ENCODE measurements at places on chromosomes 11 and 22. TPM values are rescaled to one million over a fixed set of nuclear protein-coding genes. Genes with fewer than 3 reads are reported as not detected.

Gene MS4A3
- not detected for total RNA-seq

Gene SLC1A2
- not detected for total RNA-seq

Gene STARD10
- total RNA-seq = 8.1 TPM

Gene ASCL2
- total RNA-seq = 2.7 TPM

DNA sequence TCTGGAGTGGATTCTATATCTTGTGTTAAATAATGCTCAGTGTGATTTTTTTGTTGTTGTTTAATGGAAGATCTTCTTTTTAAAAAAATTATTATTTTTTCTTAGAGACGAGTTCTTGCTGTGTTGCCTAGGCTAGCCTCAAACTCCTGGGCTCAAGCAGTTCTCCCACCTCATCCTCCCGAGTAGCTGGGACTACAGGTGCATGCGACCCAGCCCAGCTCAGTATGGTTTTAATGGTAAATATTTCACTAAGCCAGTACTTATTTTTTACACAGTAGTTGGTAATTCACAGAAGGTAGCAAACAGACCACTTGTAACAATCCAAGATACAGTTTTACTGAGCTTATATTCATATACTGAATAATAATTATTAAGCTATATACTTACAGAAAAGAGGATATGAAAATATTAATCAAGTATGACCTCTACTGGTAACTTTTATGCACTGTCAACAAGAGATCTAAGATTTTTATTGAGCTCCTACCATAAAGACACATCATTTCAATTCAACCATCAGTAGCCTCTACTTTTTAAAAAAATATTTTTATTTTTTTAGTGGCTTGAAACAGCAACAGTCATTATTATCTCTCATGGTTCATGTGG, 6.1 kb upstream of the CD59 start:
- H3K27ac ChIP-seq = no peak overlapping the region
- no peak for DNase-seq
- peaks cover 4% of the 10 kb centered on the region for H3K36me3 ChIP-seq
- H3K4me1 ChIP-seq = no peaks in the 10 kb centered on the region
- H3K4me3 ChIP-seq = no peak overlapping the region

DNA sequence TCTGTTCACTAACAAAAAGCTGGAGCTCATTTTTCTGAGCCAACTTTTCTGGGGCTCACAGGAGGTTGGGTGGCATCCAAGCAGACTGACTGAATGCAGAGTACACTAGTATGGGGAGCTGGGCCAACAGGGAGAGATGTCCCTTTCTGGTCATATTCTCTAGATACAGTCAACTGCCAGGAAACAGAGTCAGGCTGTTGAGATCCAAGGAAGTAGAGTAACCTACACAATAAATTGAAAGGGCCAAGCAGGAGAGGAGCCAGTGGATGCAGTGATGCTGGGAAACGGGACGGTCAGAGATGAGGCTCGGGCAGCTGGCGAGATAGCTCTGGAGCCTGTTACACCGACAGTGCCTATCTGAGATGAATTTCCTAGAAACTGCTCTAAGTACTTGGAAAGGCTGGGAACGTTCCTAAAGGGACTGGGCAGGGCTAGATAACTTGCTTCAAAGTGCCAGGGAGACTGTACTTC, 71.1 kb downstream of the LARGE2 start:
- no peak overlapping the region for H3K27ac ChIP-seq
- H3K36me3 ChIP-seq = no peaks in the 10 kb centered on the region
- no peak overlapping the region for H3K4me3 ChIP-seq
- no peaks in the 10 kb centered on the region for H3K27me3 ChIP-seq

DNA sequence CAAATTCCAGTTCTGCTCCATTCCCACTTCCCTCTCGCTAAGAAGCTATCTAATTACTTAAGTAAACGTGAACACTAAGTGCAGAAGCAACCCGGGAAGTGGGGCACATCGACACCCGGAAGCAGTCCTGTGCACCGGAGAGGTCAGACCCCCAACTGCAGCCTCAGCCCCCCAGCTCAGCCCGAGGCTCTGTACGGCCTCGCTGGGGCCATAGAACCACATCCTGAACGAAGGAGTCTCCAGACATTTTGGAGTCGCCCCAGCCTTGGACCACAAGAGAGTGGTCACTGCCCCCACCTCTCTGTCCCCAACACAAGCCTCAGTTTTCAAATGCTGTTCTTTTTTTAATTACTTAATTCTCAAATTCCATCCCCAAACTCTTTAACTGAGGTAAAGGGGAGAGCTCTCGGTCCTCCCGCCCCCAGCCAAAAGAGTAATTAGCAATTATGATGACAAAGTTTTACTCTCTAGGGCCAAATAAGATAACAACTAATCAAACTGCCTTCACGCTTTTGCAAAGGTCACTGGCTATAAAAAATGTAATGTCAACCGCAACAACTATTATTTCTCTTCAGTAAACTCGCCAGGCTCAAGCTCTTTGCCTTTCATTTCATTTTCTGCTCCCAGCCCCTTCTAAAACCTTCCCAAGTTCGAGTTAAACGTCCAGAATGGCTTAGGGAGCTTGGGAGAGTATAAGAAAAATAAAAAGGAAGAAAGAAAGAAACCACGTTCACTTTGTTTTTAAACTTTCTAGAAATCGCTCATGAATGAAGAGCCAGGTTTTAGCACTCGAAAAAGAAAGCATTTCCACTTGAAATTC, 2.2 kb downstream of the PAX6 start:
- H3K27me3 ChIP-seq = peaks cover 79% of the 10 kb centered on the region
- H3K27ac ChIP-seq = no peak overlapping the region
- DNase-seq = no peak
- peaks cover 45% of the 10 kb centered on the region for H3K4me1 ChIP-seq
- H3K36me3 ChIP-seq = no peaks in the 10 kb centered on the region

- H3K36me3 ChIP-seq = peaks cover 36% of the 10 kb centered on the region
- H3K4me1 ChIP-seq = peaks cover 53% of the 10 kb centered on the region
- peak; percentile 32 for DNase-seq
- no peak overlapping the region for H3K4me3 ChIP-seq
Measured at GRCh38 chr11:86446924-86447285, 72.2 kb downstream of the CCDC81 start.

- no peaks in the 10 kb centered on the region for H3K4me1 ChIP-seq
- H3K4me3 ChIP-seq = no peak overlapping the region
- H3K27ac ChIP-seq = no peak overlapping the region
- H3K27me3 ChIP-seq = no peaks in the 10 kb centered on the region
- no peak for DNase-seq
- H3K36me3 ChIP-seq = no peaks in the 10 kb centered on the region
Measured at GRCh38 chr22:33605666-33606065, 314.6 kb downstream of the LARGE1 start.

DNA sequence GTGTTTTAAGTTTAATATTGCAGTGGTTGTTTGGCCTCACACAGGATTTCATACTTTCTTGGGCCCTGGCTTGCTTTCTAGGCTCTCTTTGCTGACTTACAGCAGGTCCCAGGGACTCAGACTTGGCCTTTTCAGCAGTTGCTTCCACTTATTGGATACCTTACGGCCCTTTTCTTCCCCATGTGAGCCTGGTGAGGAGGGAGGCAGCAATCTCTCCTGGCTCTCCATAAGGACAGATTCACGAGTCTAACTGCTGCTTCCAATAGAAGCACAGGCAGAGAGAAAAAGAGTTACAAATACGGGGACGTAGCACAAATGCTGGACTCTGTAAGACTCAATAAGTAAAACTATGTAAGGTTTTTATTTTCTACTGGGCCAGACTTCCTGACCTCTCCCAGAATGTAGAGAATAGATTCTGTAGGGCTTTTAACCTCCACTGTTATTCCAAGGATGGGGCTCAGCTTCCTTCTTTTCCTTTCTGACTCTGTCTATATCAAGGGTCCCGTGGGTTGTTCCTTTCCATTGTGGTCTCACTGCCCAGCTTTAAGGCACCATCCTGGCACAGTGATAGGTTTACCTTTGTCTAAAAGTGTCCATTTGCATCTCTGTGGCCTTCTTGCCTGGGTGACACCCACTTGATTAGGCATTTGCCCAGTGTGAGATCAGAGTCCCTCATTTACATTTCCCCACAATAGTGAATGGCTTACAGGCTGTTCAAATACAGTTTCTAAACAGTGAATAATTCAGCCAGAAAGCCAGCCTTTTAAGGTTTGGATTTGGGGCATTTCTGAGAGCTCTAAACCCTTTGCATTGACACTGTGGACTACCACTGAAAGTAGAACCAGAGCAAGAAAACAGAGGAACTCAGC, 92.8 kb downstream of the RASSF10 start:
- DNase-seq = no peak
- H3K27ac ChIP-seq = no peak overlapping the region
- peaks cover 15% of the 10 kb centered on the region for H3K27me3 ChIP-seq
- no peaks in the 10 kb centered on the region for H3K4me1 ChIP-seq
- H3K4me3 ChIP-seq = no peak overlapping the region
- H3K36me3 ChIP-seq = no peaks in the 10 kb centered on the region

- no peak for DNase-seq
- H3K4me1 ChIP-seq = peaks cover 21% of the 10 kb centered on the region
- no peaks in the 10 kb centered on the region for H3K36me3 ChIP-seq
- peak overlapping the region; percentile 100 for H3K27ac ChIP-seq
- no peaks in the 10 kb centered on the region for H3K27me3 ChIP-seq
Measured at GRCh38 chr11:72793076-72793424, 797 bp downstream of the STARD10 start.

DNA sequence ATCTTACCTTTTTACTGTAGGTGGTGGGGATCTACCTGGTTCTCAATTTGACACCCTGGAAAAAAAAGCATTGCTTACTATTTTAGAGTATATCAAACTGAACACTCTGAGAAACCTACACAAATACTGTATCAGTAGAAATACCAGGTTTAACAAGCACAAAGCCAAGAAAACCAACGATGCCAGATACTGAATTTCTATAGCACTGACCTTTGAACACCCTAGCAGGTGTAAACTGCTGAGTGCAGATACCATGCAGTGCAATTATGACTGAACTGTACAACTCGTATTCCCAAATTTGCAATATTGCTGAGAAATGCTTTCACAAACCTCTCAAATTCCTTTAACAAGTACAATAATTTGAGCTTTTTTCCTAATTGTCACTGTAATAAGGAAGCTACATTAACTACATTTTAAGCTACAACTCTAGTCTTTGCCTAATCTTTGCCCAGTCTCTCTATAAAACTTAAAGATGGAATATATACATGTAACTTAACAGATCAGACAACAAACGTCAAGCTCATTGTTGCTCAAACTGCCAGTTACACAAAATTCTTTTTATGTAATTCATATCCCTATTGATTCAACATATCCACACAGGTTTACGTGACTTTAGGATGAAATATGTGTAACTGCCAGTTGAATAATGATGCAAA, 8.9 kb downstream of the TAF1D start:
- peak overlapping the region; percentile 72 for H3K27ac ChIP-seq
- no peaks in the 10 kb centered on the region for H3K27me3 ChIP-seq
- DNase-seq = no peak
- H3K4me3 ChIP-seq = no peak overlapping the region
- peaks cover 83% of the 10 kb centered on the region for H3K36me3 ChIP-seq
- H3K4me1 ChIP-seq = peaks cover 44% of the 10 kb centered on the region

- no peak overlapping the region for H3K4me3 ChIP-seq
- H3K27ac ChIP-seq = peak overlapping the region; percentile 63
- no peak for DNase-seq
Measured at GRCh38 chr11:86255896-86256295, 11.3 kb downstream of the EED start.

- no peak overlapping the region for H3K27ac ChIP-seq
- H3K4me1 ChIP-seq = no peaks in the 10 kb centered on the region
- H3K36me3 ChIP-seq = no peaks in the 10 kb centered on the region
- DNase-seq = no peak
- H3K4me3 ChIP-seq = no peak overlapping the region
- H3K27me3 ChIP-seq = no peaks in the 10 kb centered on the region
Measured at GRCh38 chr11:1088927-1089737, 14.5 kb downstream of the MUC2 start.

DNA sequence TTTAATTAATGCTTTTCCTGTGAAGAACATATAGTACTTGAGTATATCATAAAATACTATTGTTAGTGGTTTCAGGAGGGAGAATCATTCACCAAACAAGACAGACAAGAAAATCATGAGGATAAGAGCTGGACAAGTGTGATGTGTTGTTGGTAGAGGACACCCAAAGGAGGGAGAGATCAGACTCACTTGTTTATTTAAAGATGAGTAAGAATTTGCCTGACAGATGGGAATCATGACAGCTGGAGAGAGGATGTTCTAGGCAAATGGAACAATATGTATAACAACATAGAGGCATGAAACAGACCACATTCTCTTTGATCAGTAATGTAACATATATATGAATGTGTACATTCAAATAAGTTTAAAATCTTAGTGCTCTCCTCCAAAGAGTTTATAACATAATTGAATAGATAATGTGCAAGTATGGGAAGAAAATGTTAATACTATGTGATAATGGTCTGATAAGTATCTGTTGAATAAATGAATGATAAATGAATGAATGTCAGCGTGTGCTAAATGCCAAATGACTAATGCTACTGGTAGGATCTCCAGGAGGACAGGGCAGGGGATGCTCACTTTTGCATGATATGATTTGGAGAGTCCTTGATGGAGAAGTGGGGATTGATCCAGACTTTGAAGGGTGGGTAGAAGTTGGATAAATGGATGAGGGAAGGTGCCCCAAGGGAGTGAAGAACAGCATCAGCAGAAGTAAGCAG, 228.9 kb upstream of the SORL1-AS1 start:
- no peak overlapping the region for H3K27ac ChIP-seq
- no peaks in the 10 kb centered on the region for H3K4me1 ChIP-seq
- H3K27me3 ChIP-seq = peaks cover 1% of the 10 kb centered on the region
- no peaks in the 10 kb centered on the region for H3K36me3 ChIP-seq
- no peak overlapping the region for H3K4me3 ChIP-seq

DNA sequence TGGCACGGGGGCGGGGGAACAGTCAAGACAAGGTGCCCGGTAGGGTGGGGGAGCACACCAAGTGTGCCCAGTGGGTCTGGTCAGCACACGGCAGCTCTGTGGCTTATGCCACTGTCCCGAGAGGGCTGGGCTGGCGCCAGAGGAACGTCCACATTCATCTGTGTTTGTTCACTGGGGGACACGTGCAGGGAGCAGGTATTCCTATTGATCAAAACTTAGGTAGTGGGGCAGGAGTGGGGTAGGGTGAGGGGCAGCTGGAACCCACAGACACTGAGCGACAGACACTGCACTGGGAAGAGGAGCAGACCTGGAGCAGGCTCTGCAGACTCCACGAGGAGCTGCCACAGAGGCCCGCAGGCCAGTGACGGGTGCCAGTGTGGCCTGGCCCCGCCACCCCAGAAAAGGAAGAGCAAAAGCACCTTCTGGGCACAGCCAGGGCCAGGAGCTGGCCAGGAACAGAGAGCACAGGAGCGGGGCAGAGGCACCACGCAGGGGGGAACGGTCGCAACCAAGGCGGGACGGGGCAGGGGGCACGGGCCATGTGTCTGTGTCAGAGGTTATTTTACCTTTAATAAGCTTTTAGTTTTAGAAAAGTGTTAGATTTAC, 2.1 kb upstream of the MOB2 start:
- H3K4me1 ChIP-seq = peaks cover 42% of the 10 kb centered on the region
- H3K36me3 ChIP-seq = no peaks in the 10 kb centered on the region
- no peak overlapping the region for H3K4me3 ChIP-seq

DNA sequence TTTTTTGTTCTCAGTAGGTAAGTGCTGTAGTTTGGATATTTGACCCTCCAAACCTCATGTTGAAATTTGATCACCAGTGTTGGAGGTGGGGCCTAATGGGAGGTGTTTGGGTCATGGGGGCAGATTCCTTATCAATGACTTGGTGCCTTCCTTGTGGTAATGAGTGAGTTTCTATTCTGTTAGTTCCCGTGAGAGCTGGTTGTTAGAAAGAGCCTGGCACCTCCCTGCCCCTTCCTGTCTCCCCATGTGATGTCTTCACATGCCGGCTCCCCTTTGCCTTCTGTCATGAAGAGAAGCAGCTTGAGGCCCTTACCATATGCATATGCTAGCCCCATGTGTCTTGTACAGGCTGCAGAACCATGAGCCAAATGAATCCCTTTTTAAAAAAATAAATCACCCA, 138.3 kb downstream of the TMEM135 start:
- peaks cover 7% of the 10 kb centered on the region for H3K4me1 ChIP-seq
- H3K27ac ChIP-seq = no peak overlapping the region
- H3K27me3 ChIP-seq = no peaks in the 10 kb centered on the region
- no peak for DNase-seq

Measured in activated CD8-positive, alpha-beta T cell treated with anti-CD3 and anti-CD28 coated beads for 36 hours (primary cell).